ENCODE measurements at places on chromosomes 13 and 19.
A peak's percentile ranks its signal among the peaks of the same experiment; 100 is the strongest.

- DNase-seq, result no peak
These were observed 307.6 kb upstream of the NBEA start for GRCh38 chr13:34634448-34634847.

DNA sequence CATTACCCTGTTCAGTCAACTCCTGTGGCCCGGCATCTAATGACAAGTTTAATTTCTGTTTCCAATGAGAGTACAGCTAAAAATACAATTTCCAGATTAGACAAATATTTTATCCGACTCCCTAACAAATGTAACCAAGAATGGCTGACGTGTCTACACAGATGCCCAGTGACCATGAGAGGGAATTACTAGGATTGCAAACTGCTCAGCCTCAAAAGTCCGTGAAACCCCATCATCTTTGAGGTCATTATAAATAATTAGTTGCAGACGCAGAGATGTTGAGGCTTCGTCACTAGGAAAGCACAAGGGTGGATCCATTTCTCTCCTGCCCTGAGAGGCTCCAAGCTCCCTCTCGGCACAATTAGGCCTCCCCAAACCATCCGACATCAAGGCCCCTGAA is 104.1 kb upstream of the ZNF507 start:
- DNase-seq, result no peak

DNA sequence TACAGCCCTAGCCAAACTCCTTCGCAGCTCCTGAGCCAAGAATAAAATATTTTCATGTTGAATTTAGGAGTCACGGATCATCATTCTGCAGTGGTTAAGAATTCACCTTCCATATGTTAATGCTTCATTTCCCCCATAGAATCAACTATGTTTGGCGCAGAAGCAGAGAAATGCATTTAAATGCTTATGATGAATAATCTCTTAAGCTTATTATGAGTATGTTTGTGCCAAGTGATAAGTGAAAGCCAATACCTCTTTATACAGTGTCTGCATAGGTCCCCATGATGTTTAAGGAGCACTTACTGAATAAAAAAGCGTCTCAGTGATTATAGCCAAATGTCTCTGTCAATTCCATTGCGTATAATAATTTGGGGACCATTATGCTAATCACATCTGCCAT is 32.7 kb upstream of the POMP start:
- no peak for DNase-seq

GRCh38 chr13:109667807-109668291 is 118.5 kb downstream of the IRS2 start:
- DNase-seq, result no peak

DNA sequence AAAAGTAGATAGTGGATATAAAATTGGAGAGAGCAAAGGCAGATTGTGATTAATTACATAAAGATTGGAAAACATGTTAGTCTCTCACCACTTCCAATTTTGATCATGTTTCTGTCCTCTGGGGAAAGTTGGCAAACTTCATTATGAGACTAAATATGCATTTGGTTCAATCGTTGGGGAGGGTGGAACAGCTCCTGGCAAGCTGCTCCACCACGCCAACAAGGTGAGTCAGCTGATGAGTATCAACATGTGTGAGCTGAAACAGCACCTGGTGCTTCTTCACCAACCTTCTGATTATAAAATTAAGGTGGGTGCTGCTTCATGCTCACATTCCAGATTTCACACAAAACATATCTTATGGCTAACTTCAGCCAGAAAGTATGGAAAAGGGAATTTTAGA is 1784.6 kb downstream of the SLITRK5 start:
- DNase-seq, result no peak

GRCh38 chr19:50496189-50497021 is 14.6 kb downstream of the JOSD2 start:
- DNase-seq, result no peak

DNA sequence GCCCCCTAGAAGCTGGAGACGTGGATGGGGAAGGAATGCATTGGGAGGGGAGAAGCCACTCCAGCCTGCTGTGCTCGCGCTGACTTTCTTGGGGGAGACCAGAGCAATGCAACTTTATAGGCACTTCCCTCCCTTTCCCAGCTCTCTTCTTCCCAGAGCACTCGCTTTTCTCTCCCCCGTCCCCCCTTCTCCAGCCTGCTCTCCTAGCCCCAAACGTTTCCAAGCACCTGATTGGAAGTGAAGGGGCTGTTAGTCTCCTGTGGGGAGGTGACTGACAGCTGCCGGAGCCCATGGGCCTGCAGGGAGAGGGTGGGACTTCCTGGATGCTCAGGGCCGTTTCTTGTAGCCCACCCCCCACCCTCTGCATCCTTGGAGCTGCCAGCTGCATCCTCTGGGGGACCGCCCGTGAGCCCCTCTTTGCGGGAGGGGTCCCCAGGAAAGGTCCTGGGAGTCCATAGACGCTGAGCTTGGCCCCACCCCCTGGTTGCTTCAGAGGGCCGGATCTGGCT is 2.5 kb downstream of the HDGFL2 start:
- no peak for DNase-seq

- DNase-seq, result no peak
These were observed 17.4 kb downstream of the CPB2 start for GRCh38 chr13:46087481-46087880.

DNA sequence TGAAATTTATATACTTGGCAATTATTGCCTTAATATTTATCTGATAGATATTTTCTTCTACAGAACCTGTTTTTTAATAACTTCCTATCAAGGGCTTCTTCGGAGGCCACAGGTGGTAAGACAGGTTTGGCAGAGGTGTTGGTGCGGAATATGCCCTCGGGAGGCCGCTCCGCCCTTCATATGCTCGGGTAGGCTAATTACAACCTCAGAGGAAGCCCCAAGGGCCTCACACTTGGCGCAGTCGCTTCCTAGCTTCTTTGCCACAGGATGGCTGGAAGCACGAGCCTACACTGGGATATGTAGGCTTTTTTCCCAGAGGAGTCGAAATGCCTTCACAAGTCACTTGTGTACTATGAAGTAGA is 68.8 kb downstream of the LMO7 start:
- no peak for DNase-seq

DNA sequence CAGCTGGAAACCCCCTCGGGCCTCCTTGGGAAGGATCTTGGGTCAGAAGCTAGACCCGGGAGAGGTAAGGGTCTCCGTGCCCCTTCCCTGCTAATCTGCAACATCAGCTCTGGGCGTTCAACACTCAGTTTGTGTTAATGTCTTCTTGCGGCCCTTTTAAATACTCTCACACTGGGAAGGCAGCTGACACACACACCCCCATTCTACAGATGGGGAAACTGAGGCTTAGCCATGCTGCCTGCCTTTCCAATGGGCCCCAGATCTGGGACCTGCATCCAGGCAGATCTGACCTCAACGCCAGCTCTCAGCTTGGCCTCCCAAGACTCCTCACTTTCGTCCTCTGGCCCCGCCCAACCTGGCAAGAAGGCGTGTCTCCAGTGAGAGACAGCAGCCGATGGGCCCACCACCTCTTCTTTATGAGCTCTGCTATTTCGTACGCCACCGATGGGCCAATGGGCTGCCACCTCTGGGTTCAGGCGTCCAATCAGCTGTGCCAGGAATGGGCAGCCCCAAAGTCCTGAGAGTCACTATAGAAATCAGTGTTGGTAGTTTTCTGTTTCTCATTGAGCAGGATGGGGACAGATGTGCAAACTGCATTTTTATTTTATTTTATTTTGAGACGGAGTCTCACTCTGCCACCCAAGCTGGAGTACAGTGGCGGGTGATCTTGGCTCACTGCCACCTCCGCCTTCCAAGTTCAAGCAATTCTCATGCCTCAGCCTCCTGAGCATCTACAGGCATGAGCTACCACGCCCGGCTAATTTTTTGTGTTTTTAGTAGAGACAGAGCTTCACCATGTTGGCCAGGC is 43.8 kb downstream of the DNM2 start:
- no peak for DNase-seq

DNA sequence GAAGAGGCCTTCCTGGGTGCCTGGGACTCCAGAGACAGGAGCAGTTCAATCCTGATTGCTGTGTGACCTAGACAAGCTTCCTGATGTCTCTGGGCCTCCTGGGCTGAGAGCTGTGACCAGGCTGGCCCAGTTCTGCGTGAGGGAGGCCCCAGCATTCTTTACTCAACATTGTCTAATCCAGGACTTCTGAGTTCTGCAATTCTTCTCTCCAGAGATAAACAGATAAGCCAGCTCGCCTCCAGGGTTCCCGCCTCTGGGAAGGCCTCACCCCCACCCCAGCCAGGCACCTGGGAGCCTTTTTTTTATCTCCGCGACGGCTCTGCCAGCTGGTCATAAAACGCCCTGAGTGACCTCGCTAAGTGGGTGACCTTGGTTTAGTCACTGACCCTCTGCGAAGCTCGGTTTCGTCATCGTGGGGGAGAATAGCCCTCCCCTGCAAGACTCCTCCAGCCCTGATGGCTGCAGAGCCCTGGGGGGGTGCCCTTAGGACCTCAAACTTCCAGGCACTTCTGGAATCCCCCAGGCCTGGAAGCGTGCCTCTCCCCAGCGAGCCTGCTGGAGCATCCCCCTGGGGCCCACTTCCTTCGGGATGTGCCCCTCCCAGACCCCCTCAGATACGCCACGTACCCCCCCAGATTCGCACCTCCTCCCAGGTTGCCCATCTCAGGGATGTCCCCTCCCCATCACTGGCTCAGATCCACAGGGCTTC is 1.9 kb downstream of the SULT2B1 start:
- DNase-seq, result no peak

GRCh38 chr19:45402298-45403061 is 2.4 kb downstream of the PPP1R13L start:
- DNase-seq, result no peak

DNA sequence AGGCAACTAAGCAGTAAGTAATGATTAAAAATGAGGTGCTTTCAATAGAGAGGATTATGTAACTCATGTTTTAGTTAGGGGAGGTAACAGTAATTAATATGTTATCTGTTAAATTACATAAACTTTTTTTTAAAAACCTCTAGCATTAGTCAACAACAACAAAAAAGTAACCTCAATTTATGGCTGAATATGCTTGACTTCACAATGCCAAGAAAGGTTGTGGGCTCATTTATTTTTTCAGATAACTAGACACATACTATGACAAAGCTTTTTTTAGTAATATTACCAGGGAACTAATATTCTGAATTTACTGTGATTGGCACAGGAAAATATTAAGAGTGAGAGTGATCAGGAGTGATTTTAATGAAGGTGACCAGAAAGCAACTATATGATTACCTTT is 54.9 kb downstream of the KCNRG start:
- no peak for DNase-seq

GRCh38 chr19:23531231-23531790 is 136.0 kb upstream of the ZNF91 start:
- DNase-seq, result no peak

DNA sequence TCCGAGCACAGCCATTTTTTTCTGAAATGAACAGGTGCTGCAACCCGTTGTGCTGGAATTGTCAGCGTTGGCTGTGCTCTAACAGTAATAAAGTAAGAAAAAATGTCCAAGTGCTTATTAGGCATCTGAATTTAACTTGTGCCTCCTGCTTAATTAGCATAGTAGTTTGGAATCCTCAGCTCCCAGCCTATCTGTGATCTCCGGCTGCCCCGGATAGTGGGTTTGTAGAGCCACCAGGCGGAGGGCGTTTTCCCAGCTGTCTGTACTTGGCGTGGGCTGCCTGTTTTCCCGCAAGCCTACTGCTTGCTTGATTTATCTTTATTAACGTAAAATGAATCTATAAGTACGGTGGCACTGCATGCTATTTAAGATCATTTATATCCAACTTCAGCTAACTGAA is 137.9 kb downstream of the MTUS2 start:
- no peak for DNase-seq

GRCh38 chr13:75173457-75174356 is 308.3 kb downstream of the TBC1D4 start:
- DNase-seq, result no peak

GRCh38 chr19:50702871-50703829 is 16.5 kb downstream of the SHANK1 start:
- DNase-seq, result no peak

GRCh38 chr13:21970172-21970571 is 299.3 kb downstream of the FGF9 start:
- DNase-seq, result no peak

DNA sequence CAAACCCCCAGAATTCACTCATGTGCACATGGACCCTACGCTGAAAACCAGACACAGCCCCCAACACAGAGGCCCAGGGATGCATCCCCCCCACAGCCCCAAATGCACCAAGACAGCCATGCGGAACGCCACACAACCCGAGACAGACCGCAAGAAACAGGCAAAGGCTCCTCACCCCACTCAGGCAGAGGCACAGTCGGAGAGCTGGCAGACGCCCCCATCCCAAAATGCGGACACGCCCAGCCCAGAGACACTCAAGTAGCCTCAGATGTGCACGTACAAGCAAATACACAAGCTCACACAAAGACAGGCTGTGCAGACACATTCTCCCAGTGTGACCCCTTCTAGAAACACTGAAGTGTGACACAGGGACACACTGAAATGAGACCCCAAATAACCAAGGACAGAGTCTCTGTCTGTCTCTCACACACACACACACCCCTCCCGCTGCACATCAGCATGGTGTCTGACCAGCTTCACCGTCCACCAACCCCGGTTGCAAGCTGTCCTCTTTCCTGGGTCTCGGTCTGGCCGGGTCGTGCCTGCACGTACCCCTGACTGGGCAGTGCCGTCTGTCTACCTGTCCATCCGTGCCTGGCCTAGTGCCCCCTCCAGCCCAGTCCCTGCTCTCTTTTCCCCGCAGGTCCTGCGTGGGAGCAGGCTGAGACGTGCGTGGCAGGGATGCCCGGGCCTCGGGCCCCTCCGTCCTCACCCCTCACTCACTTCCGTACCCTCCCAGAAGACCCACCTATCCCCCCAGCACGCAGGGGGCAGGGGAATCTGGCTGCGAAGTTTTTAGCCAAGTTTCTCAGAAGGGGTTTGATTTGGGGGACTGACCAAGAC is 16.1 kb downstream of the ERFL start:
- no peak for DNase-seq

- DNase-seq, result no peak
These were observed 225.8 kb downstream of the OXGR1 start for GRCh38 chr13:96768524-96768923.

GRCh38 chr19:38003438-38004185 is 96.6 kb downstream of the SIPA1L3 start:
- peak; percentile 89 for DNase-seq

DNA sequence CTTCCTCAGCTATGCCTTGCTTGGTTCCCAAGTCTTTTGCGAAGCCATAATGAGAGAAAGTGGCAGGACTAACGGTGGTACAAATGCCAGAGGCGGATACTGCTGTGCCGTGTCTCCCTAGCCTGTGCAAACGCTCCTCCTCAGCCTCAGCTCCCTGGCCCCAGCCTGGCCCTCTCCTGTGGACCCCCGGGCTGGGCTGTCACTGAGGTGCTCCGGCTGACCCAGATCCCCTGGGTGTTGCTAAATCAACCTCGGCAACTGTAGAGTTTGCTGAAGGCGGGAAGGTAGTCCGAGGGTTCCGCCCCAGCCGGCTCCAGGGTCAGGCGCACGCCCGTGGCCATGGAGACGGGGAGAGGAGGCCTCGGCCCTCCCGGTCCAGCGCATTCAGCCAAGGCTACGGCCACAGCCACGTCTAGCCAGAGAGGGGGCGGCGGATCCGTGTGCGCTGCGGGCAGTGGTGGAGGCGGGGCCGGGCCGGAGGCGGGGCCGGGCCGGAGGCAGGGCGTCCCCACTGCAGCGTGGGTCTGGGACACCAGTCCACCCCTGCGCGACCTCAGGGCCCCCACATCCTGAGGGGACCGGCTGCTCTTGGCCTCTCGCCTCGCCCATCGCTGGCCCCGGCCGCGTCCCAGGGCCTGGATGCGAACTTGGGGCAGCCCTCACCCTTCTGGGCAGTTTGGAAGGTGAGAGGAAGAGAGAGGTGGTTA is 16.4 kb upstream of the ZNF492 start:
- no peak for DNase-seq

- DNase-seq, result no peak
These were observed 75.0 kb downstream of the RASA3 start for GRCh38 chr13:114057166-114058050.
